ENCODE measurements at places on chromosomes 4 and X.

DNA sequence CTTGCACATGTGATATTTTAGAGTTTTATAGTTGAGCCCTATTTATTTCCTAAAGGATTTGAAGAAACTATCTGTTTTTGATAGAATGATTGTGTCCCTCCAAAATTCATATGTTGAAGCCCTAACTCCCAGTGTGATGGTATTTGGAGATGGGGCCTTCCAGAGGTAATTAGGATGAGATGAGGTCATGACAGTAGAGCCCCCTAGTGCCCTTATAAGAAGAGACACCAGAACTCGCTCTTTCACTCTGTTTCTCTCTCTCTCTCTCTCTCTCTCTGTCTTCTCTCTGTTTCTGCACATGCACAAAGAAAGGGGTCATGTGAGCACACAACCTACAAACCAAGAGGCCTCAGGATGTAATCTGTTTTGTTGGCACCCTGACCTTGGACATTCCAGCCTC, 921.9 kb upstream of the DIAPH2 start:
- no peak for DNase-seq

- no peak for DNase-seq
Measured at GRCh38 chr4:10296730-10297129, 160.5 kb downstream of the ZNF518B start.

DNA sequence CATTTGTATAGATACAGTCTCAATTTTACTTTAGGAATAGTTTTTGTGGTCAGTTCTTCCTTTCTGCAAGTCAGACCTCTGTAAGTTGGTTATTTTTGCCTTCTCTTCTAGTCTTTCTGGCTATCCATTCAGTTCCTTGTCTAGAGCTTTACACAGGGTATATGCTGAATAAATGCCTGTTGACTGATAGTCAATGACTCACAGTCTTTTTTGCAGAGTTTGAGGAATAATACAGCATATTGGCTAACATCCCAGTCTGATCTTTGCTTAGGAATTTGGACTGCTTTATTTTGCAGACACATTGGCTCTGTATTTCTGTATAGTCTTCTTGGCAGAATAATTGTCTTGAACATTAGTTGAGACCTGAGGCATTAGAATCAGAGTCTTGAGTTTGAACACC, 132.4 kb downstream of the MAGEC1 start:
- DNase-seq, result no peak

GRCh38 chr4:173490817-173491528, 39.1 kb downstream of the HAND2 start:
- no peak for DNase-seq

GRCh38 chr4:39626261-39626660, 12.4 kb downstream of the SMIM14 start:
- no peak for DNase-seq

- no peak for DNase-seq
Measured at GRCh38 chr4:159237975-159238374, 135.1 kb downstream of the RAPGEF2 start.

- no peak for DNase-seq
Measured at GRCh38 chr4:25951390-25951952, 37.5 kb downstream of the SMIM20 start.

DNA sequence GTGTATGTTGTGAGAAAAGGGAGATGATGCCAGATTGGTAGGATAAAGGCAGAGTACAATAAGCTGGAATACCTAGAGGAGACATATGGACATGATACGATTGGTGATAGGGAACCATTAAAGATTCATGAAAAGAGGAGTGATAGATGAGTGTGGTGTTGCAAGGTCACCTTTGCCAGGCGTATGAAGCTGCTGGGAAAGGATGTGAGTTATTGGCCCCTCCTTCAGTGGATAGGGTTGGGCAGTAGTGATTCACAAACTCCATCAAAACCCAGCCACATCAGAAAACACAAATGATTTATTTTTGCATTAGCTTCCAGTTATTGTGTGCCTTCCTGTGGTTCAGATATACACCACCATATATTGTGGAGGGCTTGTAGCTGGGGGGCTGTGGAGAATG, 34.3 kb downstream of the TMEM164 start:
- DNase-seq, result no peak

DNA sequence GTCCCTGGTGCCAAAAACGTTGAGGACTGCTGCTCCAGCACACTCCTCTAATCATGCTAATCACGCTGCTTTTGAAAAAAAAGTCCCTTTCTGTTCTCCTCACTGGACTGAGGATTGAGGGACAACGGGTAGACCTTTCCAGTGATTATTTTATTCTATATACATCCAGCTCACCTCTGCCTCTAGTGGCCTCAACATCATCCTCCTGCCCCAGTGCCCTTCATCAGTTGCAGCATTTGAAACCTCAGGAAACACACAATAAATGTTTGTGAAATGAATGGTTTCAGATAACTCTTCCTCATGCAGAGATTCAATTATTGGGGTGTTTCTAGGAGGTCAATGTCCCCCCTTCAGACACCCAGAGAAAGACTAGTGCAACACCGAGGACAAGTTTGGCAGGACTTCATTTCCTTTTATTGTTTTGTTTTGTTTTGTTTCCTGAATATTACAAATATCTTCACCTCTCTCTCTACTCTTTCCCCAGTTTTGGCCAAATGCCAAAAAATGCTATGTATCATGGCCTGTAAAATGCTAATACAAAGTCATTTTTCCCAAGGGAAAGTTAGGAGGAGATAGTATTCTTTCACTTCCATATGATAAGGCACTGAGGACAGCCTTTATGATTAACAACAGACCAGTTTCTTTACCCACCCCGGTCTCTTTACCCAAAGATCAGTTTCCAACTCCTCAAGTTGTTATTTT, 460.1 kb upstream of the SLIT2 start:
- DNase-seq, result no peak

GRCh38 chr4:100269446-100269845, 79.2 kb upstream of the DDIT4L start:
- DNase-seq, result no peak

DNA sequence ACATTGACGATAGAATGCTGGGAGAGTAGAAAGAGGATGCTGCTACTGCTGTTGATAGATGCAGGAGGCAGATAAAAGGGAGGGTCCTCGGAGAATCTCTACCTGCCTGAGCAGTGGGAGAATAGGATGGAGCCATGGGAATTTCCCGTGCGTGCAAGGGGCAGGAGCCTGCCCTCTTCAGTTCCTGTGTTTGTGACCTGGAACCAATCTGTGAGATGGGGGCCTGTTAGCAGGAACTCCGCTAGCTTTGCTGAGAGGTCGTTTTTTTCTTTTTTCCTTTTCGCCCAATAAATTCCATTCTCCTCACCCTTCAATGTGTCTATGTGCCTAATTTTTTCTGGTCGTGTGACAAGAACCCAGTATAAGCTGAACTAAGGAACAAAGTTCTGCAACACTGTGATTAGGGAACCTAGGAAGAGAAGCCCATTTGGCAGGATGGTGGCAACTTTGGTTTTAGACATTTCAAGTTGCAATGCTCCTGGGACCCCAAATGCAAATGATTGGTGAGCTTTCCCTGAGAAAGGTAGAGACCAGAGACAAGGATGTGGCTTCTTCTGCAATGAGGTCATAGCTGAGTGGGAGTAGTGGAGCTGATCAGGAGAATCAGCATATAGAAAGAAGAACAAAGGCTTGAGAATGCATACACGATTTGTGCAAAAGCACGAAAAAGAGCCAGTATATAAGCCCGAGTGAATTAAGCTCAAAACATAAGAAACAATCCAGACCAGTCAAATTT, 23.9 kb downstream of the SLC39A8 start:
- no peak for DNase-seq

- DNase-seq, result no peak
Measured at GRCh38 chr4:105544520-105545286, 7.7 kb upstream of the ARHGEF38 start.

DNA sequence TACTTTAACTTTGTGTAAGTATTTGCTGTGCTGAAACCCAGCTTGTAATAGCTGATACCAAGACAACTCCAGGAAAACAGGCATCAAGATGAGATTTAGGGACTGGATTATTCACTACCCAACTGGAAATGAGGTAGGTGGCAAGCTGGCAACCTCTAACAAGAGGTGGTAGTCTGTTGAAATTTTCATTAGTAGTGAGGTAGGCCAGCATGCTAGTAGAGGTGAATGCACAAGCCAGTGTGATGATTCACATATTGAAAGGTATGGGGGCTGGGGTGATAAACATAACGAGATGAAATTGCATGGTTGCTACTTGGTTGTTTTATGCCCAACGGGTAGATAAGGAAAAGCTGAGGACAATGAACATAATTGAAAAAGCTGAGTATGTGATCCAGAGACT, 8.5 kb upstream of the TMPRSS11D start:
- DNase-seq, result no peak

GRCh38 chr4:52197306-52197705, 146.2 kb downstream of the SPATA18 start:
- no peak for DNase-seq

- DNase-seq, result no peak
Measured at GRCh38 chr4:24208691-24209090, 318.8 kb upstream of the PPARGC1A start.

GRCh38 chr4:60359746-60360367, 840.3 kb upstream of the ADGRL3 start:
- no peak for DNase-seq

- DNase-seq, result no peak
Measured at GRCh38 chr4:59539401-59539800, 1660.7 kb upstream of the ADGRL3 start.

- no peak for DNase-seq
Measured at GRCh38 chrX:45497290-45497689, 296.6 kb upstream of the DIPK2B start.

GRCh38 chrX:129831091-129831885, 12.4 kb downstream of the ZDHHC9 start:
- DNase-seq, result no peak

GRCh38 chrX:78329486-78329885, 2.1 kb upstream of the CYSLTR1 start:
- no peak for DNase-seq

DNA sequence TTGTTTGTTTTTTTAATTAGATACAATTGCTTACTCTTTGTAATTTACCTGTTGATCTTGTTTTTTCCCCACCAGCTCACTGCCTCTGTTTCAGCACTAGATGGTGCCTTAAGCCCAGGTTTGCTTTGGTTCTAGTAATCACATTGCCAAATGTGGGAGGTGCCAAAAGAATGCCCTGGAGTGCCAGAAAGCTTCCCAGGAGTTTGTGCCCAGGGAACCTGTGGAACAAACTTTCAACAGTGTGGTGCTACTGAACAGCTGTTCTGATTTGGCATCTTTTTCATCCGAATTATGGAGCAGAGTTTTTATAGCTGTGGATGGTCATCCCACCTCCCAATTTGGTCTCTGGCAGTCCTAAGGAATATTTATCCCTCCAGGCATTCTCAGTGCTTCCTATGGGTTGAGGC, 1000.7 kb downstream of the STIM2 start:
- no peak for DNase-seq

- no peak for DNase-seq
Measured at GRCh38 chr4:93147524-93148212, 680.9 kb upstream of the ATOH1 start.

DNA sequence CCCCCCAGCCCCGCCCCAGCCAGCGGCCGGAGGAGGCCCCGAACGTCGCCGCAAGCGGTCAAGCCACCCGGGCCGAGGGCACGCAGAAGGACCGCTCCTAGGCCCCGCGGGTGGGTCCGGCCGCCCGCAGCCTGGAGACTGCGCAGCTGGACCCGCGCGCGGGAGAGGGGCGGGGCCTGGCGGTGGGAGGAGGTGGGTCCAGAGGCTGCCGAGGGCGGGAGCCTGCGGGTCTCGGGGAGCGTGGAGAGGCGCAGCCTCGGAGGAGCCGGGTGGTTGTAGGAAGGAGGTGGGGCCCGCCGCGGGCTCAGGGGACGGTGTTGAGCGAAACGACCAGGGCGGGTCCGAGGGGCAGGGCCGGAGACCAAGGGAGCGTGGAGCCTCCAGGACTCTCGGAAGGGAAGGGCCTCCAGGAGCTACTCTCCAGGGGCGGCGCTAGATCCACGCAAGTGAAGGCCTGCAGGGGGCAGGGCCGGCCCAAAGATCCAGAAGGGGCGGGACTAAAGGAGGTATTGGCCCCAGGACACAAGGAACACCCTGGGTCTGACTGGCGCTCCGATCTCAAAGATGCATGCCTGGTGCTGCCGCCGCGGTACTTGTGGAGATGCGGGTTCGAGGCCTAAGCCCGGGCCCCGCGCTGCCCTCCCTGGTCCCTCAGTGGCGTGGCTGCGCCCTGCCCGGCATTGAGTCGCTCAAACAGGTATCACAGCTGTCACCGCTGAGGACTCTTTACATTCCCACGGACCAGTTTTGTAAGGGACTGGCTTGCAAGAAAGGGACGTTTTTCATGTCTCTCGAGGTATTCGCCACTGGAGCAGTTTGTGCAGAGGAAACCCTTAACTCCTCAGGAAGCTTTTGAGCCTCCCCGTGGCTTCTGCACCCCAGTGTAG, 5.9 kb downstream of the TIMM17B start:
- peak; percentile 88 for DNase-seq

- DNase-seq, result peak; percentile 28
Measured at GRCh38 chrX:43703211-43703791, 47.2 kb downstream of the MAOA start.

DNA sequence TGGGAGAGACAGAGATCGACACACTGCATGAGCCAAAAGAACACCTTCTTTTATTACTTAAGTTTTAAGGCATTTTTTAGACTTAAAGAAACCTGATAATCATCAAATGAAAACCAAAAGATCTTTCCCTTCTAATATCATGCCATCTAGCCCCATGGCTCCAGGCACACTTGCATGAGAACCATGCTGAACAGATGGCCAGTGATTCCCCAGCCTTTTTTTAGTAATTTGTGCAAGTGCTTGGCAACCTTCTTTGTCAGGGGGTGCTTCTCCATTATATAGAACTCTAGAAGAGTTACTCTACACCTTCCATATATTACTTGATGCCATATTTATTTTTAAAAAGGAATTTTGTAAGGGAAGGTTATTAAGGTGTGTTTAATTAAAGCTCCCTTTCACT, 182.2 kb upstream of the TEX13C start:
- DNase-seq, result no peak

GRCh38 chr4:100306018-100306417, 115.8 kb upstream of the DDIT4L start:
- no peak for DNase-seq

GRCh38 chrX:68922013-68922412, 93.2 kb downstream of the EFNB1 start:
- no peak for DNase-seq

DNA sequence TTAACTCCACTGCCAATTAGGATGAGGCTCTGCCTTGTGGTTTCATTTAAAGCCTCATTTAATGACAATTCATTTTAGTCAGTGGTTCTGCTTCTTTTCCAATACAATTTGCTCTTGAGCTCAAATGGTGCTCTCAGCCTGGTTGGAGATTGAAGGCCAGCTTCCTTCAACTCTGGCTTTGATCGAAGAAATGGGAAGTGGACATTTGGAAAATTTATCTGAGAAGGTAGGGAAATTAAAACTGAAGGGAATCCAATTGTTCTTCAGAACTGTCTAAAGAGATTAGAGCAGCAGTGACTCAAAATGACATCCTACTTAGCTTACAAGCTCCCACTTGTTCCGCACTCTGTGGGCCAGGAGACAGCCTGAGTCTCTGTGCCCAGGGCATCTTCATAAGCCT, 206.8 kb downstream of the SMARCA1 start:
- no peak for DNase-seq

DNA sequence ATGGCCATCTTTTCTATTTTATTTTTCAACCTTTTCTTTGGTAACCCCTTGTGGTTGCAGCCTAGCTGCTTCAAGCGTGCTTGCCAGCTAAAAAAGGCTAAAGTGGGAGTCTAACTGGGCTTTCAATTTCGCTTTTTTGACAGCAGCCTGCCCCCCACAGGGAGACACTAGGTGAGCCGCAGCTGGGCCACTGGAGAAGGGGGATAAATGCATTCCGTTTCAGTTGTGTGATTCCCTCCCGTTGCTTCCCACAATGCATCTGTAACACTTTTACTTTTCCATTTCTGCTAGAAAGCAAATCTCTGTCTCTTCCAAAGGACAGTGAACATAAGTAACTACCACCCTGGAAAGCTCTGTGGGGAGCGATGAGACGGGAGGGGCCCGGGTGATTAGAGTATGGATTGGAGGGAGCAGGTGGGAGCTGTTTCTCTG, 86.3 kb upstream of the RAPGEF2 start:
- DNase-seq, result no peak
